ENCODE measurements at places on chromosomes 5 and 9.

- no peak for DNase-seq
These were observed 1.5 kb downstream of the F2R start for GRCh38 chr5:76717222-76718083.

- no peak for DNase-seq
These were observed 8.4 kb upstream of the RGS3 start for GRCh38 chr9:113454914-113455761.

DNA sequence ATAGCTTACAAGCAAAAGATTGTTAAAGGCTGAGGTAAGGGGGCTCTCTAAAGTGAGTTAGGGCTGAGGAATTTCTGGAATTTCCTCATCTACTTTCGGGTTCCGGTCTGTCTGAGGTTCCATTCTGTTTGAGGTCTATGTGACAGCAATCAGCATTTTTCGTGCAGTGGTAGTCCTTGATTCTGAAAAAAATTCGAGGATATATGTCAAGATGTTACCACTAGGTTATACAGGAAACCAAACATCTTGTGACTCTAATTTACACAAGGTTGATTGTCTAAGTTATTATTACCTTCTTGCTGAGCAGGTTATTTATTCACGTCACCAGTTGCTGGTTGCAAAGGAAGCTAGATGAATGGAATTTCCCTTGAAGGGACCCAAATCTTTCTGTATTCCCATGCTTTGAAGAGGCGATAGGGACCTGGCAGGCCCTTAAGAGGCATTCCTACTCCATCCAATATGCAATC, 35.2 kb downstream of the RLN2 start:
- DNase-seq: no peak

- DNase-seq: no peak
These were observed 213.0 kb downstream of the CRB2 start for GRCh38 chr9:123568691-123569688.

GRCh38 chr5:112614285-112614684, 123.4 kb upstream of the APC start:
- no peak for DNase-seq

DNA sequence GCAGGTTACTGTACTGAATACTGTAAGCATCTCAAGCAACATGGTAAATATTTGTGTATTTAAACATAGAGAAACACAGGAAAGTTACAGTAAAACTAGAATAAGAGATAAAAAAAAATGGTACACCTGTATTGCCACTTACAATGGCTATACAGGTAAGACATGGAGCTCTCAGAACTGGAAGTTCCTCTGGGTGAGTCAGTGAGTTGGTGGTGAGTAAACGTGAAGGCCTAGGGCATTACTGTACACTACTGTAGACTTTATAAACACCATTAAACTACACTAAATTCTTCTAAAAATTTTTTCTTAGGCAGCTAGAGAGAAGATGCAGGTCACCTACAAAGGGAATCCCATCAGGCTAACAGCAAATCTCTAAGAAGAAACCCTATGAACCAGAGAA, 872.9 kb downstream of the TAF11L14 start:
- no peak for DNase-seq

- DNase-seq: no peak
These were observed 154.0 kb upstream of the ADAMTSL1 start for GRCh38 chr9:18319918-18320445.

DNA sequence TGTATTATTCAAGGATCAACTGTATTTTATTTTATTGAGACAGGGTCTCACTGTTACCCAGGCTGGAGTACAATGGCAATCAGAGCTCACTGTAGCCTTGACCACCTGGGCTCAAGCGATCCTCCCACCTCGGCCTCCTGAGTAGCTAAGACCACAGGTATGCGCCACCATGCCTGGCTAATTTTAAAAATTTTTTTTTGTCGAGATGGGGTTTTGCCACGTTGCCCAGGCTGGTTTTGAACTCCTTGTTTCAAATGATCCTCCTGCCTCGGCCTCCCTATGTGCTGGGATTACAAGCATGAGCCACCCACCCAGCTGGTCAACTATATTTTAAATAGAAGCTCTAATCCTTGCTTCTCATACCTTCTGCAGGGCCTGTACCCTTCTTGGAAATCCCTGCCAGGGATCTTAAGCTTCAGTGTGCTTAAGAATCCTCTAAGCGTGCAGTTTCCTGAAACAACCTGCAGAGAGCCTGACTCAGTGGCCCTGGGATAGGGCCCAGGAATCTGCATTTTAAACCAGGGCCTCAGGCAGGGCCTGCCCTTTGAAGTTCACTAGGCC, 2.9 kb downstream of the AKNA start:
- DNase-seq: no peak

- DNase-seq: no peak
These were observed 30.6 kb downstream of the GFRA3 start for GRCh38 chr5:138243794-138244193.

GRCh38 chr5:4977416-4978110, 162.6 kb upstream of the ADAMTS16 start:
- DNase-seq: no peak

- DNase-seq: no peak
These were observed 37.9 kb upstream of the IDNK start for GRCh38 chr9:83584995-83585394.

GRCh38 chr5:168055141-168055683, 236.2 kb upstream of the WWC1 start:
- no peak for DNase-seq

DNA sequence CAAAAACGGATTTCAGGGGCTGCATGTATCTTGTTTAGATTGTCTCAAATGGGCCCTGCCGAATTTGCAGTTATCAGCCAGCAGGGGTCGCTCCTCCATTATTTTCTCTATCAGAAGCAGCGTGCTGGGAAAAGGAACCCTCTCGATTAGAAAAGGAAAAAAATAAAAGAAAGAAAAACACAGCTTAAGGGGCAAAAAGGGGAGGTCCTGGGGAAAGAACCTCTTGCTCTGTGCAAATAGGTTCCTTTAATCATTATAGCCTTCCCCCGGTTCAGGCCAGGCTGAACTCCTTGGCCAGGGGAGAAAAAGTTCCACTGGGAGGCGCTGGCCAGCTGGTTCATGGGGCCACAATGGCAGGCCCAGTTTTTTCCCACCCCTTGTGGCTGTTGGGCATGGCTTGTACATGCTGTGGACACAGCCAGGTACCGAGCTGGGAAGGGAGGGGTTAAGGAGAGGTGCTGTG, 25.0 kb upstream of the CAPSL start:
- DNase-seq: no peak

DNA sequence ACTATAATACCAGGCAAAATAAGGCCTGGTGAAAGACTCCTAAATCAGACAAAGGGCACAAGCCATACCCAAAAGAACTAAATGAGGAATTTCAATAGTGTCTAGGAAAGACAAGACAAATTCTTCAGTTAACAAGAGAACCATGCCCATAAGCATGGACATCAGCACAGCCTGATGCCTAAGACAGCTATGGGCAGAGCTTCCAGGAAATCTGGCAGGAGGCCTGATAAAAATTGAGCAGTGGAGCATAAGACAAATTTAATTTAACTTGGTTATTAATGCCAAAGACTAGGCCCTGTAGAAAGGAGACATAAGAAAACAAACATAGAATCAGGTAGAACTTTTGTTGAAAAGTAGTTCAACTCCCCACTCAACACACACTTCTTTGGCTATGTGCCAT, 17.3 kb downstream of the KLHL3 start:
- no peak for DNase-seq

DNA sequence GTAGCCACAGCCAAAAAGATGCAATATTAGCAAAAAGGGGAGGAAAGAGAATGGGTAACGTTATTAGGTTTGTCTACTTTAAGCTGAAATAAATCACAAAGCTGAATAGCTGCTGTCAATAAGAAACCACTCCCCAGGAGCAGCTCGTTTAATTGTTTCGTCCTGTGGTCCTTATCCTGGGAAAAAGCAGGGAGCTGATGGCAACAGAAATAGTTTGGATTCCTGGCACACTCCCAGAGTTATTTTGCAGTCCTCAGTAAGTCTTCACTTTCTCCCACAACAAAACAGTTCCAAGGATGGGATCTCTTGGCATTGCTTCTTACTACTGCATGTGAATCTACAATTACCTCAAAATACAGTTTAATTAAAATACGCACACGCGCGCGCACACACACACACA, 28.8 kb downstream of the FRMD3 start:
- DNase-seq: no peak

- DNase-seq: no peak
These were observed 2.4 kb downstream of the MAP1B start for GRCh38 chr5:72109625-72110024.

DNA sequence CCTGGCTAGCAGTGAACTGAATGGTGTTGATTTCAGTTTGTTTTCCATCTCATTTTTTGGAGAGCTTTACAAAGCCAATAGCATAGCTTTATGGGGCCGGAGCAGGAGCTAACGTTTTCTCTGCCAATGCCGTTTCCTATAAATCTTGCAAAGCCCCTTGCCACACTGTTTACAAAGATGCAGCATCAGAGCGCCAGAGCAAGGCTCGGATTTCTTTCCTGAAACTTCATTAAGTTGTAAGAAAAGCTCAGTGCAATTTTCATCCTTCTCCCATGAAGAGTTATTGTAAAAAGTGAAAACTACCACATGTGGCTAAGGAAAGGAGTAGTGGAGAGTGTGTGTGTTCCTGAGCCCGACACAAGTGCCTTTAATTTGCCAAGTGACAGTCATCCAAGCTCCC, 178.2 kb upstream of the GDNF start:
- DNase-seq: no peak

DNA sequence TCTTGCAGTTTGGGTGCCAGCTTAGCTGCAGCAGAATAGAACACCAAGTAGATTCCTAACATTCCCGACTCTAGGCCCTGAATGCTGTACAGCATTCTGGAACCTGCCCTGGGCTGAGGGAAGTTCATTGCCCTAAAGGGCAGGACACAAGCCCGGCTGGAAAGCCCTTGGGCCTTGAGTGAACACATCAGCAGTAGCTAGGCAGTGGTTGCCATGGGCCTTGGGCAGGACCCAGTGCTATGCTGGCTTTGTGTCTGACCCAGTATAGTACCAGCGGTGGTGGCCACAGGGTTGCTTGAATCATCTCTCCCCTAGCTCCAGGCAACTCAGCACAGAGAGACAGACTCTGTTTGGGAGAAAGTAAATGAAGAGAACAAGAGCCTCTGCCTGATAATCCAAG, 137.8 kb downstream of the AGTPBP1 start:
- DNase-seq: no peak

DNA sequence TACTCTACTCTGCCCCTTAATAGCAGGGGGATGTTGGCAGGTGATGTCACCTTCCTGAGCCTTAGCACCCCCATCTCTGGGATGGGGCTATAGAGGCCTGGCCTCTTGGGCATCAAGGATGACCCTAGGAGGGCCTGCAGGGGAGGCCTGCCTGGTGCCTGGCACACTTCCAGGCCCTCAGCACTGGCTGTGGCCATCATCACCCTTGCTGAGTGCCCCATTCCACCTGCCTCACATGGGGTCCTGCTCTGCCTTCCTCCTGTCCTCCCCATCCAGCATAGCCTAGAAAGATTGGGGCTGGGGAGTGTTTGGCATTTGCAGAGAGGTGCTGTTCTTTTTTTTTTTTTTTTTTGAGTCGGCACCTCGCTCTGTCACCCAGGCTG, 17.7 kb upstream of the PHYHD1 start:
- DNase-seq: no peak

- DNase-seq: no peak
These were observed 42.4 kb downstream of the NTRK2 start for GRCh38 chr9:84711936-84712335.

DNA sequence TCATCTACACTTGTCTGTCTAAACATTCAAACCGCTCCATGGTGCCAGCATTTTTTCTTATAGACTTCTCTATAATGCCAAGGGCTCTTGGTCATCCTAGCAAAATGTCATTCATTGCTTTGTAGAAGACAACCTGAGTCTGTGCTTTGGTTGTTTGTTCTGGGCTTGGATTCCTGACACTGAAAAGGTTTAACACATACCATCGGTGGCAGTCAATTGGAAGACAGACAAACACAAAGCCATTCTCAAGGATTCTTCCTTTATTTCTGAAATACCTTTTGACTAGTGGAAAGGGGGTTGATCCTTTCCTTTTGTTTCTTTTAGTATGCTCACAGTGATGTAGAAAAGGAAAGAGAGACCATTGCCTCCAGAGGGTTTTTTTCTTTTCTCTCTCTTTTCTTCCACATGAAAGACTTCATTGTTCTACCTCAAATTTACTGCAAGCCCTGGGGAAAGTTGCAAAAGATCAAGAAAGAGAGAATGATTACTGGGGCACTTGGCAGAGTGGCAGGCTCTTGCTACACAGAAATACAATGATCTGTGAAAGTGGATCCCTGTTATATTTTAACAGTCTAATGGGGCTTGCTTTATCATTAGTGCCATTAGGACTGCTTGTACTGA, 66.4 kb upstream of the TMC1 start:
- DNase-seq: no peak

- no peak for DNase-seq
These were observed 88.2 kb downstream of the LIFR start for GRCh38 chr5:38468202-38468673.

DNA sequence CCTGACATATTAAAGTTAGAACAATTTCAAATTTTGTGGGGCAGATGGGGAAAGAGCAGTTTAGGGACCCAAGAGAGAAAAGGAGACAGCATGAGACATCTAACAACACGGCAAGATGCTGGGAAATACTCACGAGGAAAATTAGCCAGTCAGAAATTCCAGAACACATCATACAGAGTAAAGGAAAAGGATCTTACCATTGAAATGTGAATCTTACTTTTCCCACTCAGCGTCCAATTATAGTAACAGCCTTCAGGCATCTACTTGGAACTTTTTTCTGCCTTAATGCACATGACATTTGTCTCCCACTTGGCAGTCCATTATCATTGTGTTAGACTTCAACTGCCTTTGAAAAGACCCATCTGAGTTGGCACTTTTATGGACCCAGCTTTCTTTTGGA, 189.7 kb upstream of the SLC27A6 start:
- DNase-seq: no peak

DNA sequence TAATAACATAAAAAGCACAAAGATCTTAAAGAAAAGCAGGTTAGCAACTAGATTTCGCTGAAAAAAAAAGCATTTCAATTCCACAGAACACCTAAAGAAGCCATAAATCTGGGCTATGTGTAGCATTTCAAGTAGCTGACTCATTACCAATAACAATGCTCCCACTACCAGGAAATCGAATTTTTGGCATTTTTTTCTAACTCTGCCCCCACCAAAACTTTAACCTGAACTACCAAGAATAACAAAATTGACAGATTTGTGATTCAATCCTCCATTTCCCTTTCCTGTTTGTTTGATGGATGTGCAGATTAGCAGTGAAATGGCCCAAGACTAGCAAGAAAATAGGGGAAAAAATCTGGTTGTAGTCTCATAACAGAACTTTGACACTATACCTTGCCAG, 180.2 kb downstream of the RASEF start:
- no peak for DNase-seq

DNA sequence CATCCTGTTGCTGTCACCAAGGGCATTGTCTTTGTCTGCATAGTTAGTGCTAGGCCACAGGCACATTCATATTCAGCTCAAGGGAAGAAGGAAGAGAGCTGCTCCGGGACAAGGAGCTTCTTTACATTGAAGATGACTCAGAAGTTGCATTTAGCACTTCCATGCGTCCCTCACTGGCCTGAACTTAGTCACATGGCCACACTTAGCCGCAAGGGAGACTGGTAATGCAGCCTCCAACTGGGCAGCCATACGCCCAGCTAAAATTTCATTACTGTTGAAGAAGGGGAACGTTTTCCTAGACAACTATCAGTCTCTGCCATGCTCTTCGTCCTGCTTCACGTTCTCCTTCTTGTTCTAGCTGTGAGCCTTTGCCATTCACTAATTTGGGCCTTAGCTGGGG, 20.0 kb downstream of the ACTL7B start:
- DNase-seq: peak; percentile 42

GRCh38 chr9:15935661-15936305, 382.9 kb downstream of the CCDC171 start:
- no peak for DNase-seq
